ENCODE measurements at places on chromosomes 12 and 14. TPM values are rescaled to one million over a fixed set of nuclear protein-coding genes. Genes with fewer than 3 reads are reported as not detected.
A peak's percentile ranks its signal among the peaks of the same experiment; 100 is the strongest.

The MORN3 gene
- total RNA-seq: 0.51 TPM

The SYNE2 gene
- 29.0 TPM for total RNA-seq

The TCL1A gene
- total RNA-seq: 1.1 TPM

The PGF gene
- total RNA-seq: 0.27 TPM

The SLC17A8 gene
- not detected for total RNA-seq

The TAS2R13 gene
- total RNA-seq: 0.31 TPM

The C12orf50 gene
- total RNA-seq: not detected

The SPTB gene
- 0.07 TPM for total RNA-seq

The KLHL33 gene
- total RNA-seq: 0.59 TPM

The FOXM1 gene
- total RNA-seq: 64.8 TPM

- DNase-seq: no peak
These were observed 124.2 kb upstream of the TSPAN8 start for GRCh38 chr12:71282020-71282419.

DNA sequence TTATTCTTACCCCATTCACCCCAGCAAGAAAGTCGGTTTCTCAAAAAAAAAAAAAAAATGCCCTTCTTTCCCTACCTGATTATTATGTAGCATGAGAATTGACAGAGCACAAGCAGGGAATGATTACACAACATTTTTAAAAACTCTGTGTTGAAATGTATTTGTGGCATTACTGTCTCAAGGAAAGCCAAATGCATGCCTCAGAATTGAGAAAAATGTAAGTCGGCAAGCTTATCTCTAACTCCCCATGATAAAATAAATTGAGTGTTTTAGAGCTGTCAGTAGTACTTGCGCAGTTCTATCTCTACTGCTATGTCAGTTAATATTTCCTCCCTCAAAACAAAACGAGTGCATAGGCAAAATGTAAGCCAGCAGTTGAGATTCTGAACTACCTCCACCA lies 25.7 kb downstream of the ANO4 start:
- no peak for DNase-seq

GRCh38 chr14:36579573-36580140 lies 2.8 kb downstream of the NKX2-8 start:
- no peak for DNase-seq

- DNase-seq: peak; percentile 83
These were observed 14.1 kb upstream of the TMEM119 start for GRCh38 chr12:108611884-108612415.

DNA sequence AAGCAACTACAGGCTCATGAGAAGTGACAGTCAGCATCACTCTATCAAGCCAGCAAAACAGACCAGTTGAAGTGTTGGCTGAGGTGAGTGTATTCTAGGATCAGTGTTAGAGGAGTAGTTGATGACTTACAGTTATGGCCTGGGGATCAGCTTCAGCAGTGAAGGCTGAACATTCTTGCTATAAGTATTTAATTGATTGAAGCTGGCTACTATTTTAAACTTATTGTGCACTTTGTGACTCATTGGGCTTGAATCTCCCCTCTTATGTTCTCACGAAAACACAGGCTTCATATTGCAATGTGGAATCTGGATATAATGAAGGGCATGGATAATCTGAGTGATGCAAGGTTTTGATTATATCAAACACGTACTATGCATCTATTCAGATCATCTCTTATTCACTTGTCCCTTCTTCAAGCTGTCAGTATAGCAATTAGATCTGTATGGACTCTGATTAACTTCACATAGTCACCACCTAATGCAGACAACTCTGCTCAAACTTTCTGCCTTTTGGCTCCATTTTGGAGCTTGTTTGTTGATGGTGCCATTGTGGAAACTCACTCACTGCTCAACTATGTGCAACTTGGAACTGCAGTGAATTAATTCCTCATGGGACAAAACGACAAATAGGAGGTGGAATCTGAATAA lies 309.2 kb downstream of the SLC16A7 start:
- no peak for DNase-seq

- no peak for DNase-seq
These were observed 23.7 kb upstream of the YLPM1 start for GRCh38 chr14:74739293-74740030.

- no peak for DNase-seq
These were observed 88.4 kb downstream of the C12orf75 start for GRCh38 chr12:105418821-105419291.

DNA sequence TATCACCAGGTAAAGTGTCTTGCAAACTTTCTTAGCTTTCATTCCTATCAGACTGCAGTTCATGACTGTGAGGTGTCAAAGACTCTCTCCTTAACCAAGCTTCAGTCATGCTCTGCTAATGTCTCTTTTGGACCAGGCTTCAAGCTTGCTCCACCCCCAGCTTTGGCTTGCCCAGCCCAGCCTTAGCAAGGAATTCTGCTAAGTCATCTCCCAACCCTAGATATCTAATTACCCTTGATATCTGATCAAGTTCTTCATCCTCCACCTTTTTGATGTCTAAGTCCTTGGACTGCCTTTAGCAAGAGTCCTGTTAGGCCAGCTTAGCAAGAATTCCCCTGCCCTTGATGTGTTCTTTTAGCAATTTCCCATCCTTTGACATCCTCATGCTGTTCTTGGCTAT lies 108.9 kb upstream of the FGD4 start:
- no peak for DNase-seq

DNA sequence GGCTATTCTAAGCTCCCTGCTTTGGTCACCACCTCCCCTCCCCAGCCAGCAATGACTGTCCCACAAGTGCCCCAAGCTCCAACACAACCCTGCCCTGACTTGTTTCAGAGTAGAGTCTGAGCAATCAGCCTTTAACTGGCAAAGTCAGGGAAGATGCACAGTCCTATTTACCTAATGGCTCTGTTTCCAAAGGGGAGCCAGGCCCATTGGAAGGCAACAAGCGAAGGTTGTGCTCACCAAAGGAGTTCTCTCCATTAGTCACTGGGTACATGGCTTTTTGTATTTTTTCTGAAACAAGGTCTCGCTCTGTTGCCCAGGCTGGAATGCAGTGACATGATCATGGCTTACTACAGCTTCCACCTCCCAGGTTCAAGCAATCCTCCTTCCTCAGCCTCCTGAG lies 267.1 kb upstream of the CRY1 start:
- no peak for DNase-seq

GRCh38 chr12:45203767-45204166 lies 12.1 kb upstream of the ANO6 start:
- no peak for DNase-seq

- no peak for DNase-seq
These were observed 41.6 kb downstream of the SMUG1 start for GRCh38 chr12:54147186-54147585.

- DNase-seq: no peak
These were observed 18.2 kb upstream of the ANAPC7 start for GRCh38 chr12:110421701-110422100.

All from activated CD8-positive, alpha-beta T cell treated with anti-CD3 and anti-CD28 coated beads for 36 hours (primary cell).